GF-D8 (cell line): ENCODE measurements at places on chromosomes 4 and X.

DNA sequence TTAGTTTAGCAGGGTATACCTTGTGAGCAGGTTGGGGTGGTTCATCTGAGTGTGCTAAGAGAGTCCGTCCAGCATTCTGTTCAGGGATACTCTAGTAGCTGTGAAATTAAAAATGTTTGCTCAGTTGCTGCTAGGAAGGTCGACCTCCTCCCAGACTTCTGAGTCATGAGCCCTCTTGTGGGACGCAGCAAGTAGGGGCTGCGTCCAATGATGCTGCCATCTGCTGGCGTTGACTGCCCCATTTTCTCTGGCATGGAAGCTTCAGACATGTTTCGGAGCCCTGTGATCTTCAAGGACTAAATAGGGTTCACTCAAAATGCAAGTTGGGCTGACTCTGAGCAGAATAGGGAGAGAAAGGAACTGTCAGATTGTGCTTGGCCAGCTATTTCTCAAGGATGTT lies 201.0 kb upstream of the ARSJ start:
- no peak for DNase-seq

DNA sequence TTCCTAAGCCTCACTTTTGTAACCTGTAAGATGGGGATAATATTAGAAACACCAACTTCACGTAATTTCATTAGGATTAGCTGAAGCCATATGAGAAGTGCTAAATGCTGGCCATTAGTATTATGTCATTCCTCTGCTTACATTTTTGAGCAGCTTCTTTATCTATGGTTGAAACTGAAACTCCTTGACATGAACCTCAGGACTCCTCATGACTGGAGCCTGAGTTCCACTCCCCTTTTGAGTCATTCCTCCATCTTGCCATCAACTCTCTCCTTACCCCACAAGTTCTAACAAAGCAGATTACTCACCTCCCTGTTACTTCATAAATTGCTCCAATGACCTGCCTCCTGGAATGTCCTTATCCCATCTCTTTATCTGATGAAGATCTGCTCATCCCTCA lies 123.2 kb upstream of the KCNIP4 start:
- DNase-seq: no peak

- no peak for DNase-seq
These were observed 64.9 kb upstream of the PSAPL1 start for GRCh38 chr4:7499661-7500060.

DNA sequence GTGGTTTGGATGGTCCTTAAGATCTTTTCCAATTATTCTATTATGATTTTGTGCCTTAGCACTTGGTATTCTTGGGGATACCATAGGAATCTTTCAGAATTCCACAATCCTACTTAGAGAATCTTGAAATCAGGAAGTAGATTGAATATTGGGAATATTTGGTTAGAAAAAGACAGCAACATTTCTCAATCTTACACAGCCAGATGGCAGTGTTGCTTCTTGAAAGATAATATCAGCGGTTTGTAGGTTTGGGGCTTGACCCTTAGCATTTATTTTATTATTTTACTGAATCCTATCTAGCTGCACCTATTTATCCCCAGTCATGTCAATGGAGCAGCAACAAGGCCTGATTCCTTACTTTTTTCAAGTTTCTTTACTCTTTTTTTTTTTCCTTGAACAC lies 28.6 kb downstream of the MAGEB1 start:
- no peak for DNase-seq

GRCh38 chr4:18077808-18078207 lies 56.3 kb upstream of the LCORL start:
- DNase-seq: no peak

GRCh38 chr4:88212253-88212561 lies 53.8 kb upstream of the ABCG2 start:
- no peak for DNase-seq
